ENCODE measurements at places on chromosomes 4 and X.

DNA sequence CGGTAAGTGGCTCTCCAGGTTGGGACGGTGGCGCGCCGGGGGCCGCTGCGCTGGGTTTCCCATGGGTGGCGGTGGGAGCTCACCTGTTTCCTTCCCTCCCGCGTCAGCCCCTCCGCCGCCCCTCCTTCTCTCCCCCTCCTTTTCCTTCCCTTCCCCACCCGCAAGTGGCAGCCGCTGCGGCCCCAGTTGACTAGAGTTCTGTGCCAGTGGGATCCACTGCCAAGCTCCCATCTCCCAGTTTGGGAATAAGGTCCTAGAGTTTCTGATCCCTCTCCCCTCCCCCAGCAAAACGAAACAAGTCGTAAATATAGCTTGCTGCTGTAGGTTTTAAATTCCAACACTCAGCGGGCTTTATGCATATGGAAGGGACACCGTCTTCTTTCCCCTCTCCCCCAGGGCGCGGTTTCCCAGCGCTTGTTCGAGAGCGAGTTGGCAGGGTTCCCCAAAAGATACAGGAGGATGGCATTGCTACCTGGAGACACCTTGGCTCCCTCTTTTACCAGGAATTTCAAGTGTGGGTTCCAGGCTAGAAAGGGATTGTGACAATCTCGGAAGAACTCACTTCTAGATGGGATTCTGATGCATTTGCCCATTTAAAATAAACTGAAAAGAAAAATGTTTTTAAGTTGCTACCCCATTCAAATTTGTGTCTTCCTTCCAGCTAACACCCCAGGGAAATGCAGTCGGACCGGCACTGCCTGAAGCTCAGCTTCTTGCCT, 1.2 kb downstream of the TLL1 start:
- peak; percentile 27 for DNase-seq

DNA sequence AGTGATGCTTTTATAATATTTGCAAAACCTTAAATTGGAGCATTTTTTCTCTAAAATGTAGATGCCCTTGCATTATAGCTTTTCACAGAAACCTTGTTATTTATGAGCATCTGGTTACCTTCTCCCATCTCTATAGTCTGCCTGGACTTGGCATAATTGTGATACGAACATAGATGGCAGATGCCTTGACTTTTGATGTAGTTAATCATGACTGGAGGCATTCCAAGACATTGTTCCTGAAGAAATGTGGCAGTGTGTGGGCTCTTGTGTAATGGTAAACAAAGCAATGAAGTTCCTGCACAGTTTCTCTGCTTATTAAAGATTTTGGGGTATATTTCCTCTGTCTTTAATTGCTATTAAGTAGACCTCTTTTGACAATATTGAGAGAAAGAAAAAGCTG, 500.1 kb downstream of the PCDH19 start:
- no peak for DNase-seq

- no peak for DNase-seq
Measured at GRCh38 chr4:40850496-40850895, 100.7 kb downstream of the NSUN7 start.

DNA sequence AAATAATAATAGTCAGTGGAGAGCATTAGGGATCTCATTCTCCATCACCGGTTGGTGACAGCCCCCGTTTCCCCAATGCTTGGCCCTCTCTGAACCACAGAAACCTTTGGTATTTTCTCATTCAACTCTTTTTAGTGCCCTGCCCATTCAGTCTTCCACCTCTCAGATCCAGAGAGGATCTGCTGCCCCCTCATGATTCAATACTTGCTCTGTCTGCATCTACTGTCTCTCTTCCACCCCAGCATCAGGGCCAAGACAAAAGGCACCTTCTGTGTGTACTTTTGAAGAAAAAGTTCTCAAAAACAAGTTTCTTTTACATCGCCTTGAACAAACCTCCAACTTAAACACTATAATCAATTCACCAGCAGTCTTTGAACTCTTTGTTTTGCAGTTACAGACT, 19.3 kb downstream of the CLTRN start:
- DNase-seq, result no peak

DNA sequence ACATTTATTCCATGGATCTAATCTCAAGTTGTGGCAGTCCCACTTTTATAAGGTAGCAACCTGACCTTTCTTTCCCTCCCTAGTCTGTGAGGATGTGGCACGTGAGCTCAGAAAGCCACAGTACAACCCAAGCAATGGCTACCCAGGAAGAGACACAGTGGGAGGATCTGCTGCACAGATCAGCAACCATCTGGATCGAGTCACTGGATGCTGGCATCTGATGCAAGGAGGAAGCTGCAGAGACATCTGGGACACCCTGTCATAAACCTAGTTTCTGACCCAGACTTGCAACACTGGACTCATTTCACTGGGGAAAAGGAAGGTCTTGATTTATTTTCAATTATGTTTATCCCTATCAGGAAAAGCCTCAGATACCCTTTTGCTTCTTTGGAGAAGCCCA, 327.1 kb downstream of the PAPSS1 start:
- DNase-seq, result no peak

- DNase-seq, result peak; percentile 20
Measured at GRCh38 chr4:176791591-176792325, 964 bp downstream of the VEGFC start.

- DNase-seq, result no peak
Measured at GRCh38 chr4:10783351-10783750, 98.8 kb upstream of the CLNK start.

DNA sequence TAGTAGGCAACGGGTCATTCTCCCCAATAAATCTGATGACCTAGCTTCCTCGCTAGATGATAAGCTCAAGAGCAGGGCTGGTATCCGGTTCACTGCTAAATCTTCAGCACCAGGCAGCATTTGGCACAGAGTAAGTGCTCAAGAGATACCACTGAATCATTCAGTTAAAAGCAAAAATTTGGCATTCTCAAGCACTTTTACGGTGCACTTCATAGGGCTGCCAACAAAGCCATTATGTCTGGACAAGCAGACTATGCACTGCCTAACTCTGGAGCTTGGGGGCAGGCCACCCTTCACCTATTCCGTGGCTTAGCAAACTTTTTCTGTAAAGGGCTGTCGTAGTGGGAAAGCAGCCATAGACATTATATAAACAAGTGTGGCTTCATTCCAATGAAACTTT, 23.8 kb upstream of the CXorf38 start:
- DNase-seq, result no peak

DNA sequence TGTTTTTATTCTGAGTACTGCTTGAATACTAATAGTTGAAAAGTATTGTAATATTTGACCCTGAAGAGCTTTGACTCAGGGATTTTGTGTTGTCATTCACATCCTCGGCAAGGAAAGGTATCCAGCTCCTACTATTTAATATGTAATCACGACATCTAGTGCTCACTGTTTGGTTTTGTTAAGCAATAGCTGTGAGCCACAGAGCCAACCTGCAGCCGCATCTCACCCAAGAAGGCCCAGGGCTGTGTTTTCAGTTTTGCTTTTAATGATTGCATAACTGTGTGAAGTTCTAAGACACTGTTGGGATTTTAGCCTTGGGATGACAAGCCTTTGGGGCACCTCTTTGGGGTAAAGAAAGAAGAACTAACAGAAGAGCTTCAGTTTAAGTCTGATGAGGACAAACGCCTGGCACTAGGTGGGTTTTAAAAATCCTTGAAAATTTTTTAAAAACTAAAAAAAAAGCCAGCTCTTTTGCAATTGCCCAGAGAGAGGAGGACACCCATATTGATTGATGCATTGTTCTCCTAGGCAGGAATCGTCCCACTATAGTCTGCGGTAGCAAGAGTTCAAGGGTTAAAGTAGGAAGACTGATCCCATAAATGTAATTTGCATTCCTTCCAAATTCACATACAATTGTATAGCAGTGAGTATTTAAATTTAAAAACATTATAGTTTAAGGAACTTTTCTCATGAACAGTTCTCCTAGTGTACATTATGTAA, 157.8 kb downstream of the RELL1 start:
- peak; percentile 31 for DNase-seq

GRCh38 chr4:2080429-2081300, 21.5 kb downstream of the NAT8L start:
- DNase-seq, result no peak

- no peak for DNase-seq
Measured at GRCh38 chr4:78018271-78019049, 38.7 kb upstream of the FRAS1 start.

DNA sequence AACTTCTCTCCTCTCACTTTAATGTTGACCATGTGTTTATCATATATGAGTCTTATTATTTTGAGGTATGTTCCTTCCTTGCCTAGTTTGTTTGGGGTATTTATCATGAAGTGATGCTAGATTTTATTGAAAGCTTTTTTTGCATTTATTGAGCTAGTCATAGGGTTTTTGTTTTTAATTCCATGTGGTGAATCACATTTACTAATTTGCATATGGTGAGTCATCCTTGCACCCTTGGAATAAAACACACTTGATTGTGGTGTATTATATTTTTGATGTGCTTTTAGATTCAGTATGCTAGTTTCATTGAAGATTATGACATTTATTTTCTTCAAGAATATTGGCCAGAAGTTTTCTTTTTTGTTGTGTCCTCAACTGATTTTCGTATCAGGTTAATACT, 464.6 kb downstream of the PCDH18 start:
- no peak for DNase-seq
